ENCODE measurements at places on chromosomes 2 and 18.

DNA sequence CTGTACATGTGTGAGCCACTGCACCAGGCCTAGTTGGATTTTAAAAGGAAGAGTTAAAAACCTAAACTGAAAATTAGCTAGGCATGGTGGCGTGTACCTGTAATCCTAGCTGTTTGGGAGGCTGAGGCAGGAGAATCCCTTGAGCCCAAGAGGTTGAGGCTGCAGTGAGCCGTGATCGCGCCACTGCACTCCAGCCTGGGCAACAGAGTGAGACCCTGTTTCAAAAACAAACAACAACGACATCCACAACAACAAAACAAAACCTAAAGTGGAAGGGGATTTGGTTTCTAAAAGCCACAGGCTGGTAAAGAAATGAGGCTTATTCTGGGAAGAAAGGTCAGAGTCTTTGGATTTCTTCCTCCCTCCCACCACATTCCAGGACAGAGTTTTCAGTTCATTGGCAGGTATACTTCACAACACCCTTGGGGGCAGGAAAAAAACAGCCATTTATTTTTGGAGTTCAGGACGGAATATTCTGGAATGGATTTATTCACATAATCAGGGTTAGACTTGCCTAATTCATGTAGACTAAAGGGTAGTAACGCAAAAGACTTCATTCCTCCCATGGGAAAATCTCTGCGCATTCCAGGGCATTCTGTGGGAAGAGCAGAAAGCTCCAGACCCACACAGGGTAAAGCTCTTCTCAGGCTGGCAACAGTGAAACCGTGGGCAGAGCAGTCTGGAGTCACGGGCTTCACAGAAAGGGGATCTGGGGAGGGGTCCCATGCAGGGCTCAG lies 34.9 kb downstream of the TEX44 start:
- peak overlapping the region; percentile 68 for H3K27ac ChIP-seq
- no peaks in the 10 kb centered on the region for H3K36me3 ChIP-seq
- no peak overlapping the region for H3K4me3 ChIP-seq
- DNase-seq: no peak

DNA sequence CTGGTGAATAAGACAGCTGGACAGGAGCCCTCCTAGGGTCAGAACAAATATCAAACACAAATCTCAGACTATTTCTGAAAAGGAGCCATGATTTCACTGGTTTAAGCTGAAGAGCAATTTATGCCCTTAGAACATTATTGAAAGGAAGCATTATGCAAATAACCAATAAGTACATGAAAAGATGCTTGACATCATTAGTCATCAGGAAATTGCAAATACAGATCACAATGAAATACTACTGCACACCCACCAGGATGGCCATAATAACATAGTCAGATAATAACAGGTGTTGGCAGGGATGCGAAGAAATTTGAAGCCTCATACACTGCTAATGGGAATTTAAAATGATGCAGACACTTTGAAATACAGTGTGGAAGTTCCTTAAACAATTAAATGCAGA lies 176.4 kb upstream of the RAB6C start:
- no peak overlapping the region for H3K4me3 ChIP-seq
- no peaks in the 10 kb centered on the region for H3K36me3 ChIP-seq
- no peak overlapping the region for H3K27ac ChIP-seq
- DNase-seq: no peak
- no peaks in the 10 kb centered on the region for H3K27me3 ChIP-seq

DNA sequence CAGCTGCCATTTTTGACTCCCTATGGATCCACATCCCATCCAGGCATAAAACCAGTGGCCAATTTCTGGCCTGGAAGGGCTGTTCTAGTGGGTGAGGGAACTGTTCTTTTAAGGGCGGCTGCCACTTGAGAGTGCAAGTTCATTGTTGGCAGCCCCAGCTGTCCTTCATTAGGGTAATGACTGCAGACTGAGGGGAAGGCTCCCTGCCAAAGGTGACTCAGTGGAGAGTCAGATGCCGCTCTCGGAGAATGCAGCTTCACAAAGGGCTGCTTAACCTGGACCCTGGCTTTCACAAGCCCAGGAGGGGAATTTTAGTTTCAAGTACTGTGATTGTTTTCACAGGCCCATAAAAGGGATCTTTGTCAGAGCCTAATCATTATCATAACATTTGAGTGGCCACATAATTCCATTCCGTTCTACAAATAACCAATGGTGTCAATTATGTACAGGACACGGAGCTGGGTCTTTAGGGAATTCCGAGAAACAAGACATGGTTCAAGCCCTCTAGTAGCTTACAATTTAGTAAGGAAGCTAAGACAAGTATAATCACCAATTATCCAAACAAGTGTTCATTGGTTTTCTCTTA lies 235.7 kb downstream of the CDCA7 start:
- H3K27ac ChIP-seq: no peak overlapping the region
- no peaks in the 10 kb centered on the region for H3K27me3 ChIP-seq
- no peak for DNase-seq
- no peaks in the 10 kb centered on the region for H3K4me1 ChIP-seq
- no peak overlapping the region for H3K4me3 ChIP-seq
- H3K36me3 ChIP-seq: no peaks in the 10 kb centered on the region

GRCh38 chr2:148167855-148168254 lies 147.0 kb downstream of the MBD5 start:
- H3K27me3 ChIP-seq: no peaks in the 10 kb centered on the region
- no peak overlapping the region for H3K4me3 ChIP-seq
- H3K36me3 ChIP-seq: no peaks in the 10 kb centered on the region
- DNase-seq: no peak
- H3K4me1 ChIP-seq: no peaks in the 10 kb centered on the region
